Activated CD8-positive, alpha-beta memory T cell treated with anti-CD3 and anti-CD28 coated beads, Interleukin-2, amount 10 ng/mL, durations not matched to agents 7 days and 5 days (primary cell): ENCODE measurements at places on chromosomes 1 and 21. TPM values are rescaled to one million over a fixed set of nuclear protein-coding genes. Genes with fewer than 3 reads are reported as not detected.

DNA sequence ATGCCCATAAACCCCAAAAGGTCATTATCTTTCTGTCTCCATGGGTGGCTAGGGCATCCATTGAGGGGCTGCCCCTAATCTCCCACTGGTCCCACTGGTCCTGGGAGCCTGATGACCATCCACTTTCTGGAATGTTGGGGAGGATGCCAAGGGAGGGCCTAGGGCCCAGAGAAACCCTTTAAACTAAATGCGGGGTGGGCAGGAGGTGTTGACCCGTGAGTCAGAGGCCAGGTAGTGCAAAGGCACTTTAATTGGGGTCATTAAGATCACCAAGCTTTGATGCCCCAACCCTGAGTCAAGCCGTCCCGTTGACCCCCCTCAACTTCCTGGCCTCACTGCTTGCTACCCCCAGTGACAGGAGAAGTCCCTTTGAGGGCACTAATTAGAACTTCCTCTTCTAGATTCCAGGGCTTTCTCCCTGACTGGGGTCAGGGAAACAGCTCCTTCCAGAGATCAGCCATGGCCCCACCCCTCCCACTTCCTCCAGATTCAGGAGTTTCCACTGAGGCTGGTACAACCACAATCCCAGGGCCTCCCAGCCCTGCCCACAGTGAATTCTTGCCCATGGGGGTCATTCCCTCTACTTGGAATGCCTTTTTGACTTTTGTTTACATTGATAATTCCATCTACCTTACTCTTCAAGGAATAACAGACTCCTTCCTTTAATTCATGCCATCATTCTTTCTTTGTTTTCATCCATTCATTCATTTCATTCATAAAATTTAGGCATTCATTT, 15.5 kb upstream of the SERINC2 start:
- no peak for DNase-seq

GRCh38 chr1:216190438-216190837, 232.8 kb downstream of the USH2A start:
- DNase-seq: no peak

DNA sequence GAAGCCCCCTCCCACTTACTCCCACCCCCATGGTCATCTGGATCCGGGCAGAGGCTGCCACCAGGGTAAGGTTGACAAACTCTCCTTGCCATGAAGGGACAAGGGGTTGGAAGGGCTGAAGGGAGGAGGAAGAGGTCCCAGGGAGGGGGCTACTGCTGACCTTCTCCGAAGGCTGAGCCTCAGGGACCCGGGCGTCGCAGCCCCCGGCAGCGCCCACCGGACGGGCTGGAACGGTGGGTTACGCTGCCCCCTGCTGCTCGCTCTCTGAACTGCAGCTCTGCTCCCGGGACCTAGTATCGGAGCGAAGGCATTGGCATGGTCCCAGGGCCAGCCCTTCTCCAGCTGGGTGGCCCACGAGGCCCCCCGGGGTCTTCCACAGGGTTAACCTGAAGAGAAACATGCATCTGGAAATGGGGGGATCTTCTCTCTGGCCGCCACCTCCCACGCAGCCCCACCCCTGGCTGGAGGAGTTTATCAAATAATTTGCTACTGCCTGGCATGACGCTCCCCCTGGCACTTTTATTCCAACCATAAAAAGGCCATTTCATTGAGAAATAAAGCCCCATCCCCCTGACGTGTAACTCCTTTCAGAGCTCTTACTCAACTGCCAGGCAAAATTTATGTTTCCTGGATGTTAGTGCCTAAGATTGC, 70.4 kb upstream of the TARDBP start:
- peak; percentile 64 for DNase-seq

Gene OR10Z1
- not detected for total RNA-seq
